ENCODE measurements at places on chromosomes 13 and 19.

DNA sequence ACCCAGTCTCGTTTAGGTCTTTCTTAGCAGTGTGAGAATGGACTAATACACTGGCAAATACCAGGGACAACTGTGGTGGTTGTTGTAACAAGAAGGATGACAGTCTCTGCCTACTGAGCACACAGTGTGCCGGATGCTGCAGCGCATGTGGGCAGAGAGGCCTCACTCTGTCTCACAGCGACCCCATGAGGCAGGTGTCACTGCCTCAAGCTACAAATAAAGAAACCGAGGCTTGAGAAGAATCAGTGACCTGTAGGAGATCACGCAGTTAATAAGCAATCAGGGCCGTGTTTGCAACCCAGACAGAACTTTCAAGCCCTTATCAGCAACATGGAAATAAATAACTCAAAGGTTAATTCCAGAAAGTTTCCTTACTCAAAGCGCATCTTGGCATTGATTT is 40.5 kb upstream of the GAS6 start:
- no peak for DNase-seq

- no peak for DNase-seq
These were observed 1.3 kb downstream of the TMTC4 start for GRCh38 chr13:100673376-100673712.

DNA sequence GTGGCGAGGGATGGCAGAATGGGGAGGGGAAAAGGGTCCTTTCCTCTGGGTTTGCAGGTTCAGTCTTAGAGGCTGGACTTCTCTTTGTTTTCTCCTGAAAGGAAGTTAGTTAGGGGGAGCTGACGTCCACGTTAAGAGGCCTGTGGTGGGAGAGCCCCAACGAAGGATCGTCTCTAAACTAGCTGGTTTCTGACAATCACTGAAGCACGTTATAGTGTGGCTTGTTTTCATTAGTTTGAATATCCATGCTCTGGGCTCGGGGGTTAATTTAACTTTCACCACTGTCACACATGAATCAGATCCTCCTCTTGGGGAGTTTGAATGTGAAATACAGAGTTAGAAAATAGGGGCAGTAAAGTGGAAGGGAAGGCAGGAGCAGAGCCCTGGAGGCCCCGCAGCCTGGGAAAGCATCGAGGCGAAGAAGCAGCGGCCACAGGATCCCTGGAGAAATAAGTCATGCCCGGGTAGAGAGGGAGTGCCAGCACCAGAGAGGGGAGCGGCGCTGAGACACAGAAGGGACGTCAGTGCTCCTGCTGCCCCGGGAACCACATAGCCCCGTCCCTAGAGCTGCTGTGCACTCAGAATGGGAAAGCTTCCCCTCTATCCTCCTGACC is 31.1 kb upstream of the AMER2 start:
- no peak for DNase-seq

GRCh38 chr13:70253834-70254233 is 145.6 kb upstream of the KLHL1 start:
- no peak for DNase-seq

GRCh38 chr19:39359026-39359425 is 16.8 kb downstream of the SAMD4B start:
- no peak for DNase-seq
